ELR (cell line): ENCODE measurements at places on chromosomes 2 and 18.

DNA sequence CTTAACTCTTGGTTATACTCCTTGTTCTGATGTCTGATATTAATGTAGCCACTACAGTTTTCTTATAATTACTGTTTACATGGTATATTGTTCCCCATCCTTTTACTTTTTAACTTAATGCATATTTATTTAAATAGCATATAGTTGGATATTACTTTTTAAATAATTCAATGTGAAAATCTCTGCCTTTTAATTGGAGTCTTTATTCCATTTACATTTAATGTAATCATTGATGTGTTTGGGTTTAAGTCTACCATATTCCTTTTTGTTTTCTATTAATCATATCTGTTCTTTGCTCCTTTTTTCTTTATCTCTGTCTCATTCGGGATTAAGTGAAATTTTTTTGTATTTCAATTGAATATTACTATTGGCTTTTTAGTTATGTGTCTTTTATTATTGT lies 109.1 kb downstream of the MTX2 start:
- DNase-seq = no peak

DNA sequence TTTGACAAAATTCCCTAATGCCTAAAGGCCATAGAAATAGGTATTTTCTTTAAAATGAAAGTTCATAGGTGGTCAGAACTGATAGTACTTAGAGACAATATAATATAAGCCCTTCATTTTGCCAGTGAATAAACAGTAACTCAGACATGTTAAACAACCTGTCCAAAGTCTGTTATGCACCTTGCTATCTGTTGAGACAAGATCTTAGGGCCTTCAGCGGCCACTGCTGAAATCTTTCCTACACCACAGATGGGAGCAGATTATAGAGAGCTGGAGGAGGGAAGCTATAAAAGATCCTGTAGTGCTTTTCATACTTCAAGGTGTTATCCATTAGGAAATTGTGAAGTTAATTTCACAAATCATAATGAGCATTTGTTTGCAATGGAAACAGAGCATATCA lies 13.8 kb downstream of the CERKL start:
- no peak for DNase-seq

DNA sequence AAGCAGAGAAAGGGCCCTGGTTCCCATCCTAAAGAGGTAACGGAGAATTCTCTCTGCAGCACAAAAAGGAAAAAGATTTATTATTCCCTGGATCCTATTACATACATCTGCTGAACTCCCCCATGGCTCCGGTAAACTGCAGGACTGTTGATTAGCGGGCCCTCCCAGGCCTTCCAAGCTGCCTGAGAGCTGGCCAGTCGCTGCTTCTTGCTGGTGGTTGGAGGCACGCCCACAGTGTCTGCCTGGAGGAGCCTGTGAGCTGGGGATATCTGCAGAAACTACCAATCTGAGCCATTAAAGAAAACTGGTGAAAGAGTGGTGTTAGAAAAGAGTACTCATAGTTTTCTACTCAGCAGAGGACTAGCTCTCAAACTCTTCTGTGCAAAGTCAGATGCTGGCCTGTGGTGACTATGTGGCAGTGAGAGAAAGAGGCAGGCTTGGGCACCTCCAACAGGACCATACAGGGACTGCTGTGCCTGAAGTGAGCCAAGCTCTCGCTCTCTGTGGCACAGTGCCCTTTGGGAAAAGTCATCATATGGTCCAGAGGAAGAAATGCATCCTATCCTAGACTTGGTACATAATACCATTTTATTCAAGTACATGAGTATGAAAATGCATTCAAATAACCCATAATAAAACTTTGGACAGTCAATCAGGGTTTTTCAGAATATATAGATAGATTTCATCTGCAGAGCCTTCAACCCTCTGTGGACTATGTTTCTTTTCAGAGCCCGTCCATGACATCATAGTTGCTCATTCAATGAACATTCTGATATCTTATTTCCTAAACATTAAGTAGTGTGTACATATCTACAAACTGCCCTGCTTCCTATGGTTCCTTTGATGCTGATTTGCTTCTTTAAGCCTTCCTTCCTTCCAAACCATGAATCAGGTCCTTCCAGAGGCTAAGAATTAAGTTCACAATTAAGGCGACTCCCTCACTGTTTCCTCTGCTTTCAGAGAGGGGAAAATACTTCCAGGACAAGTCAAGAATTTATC lies 242.0 kb upstream of the LYPD1 start:
- peak; percentile 12 for DNase-seq

DNA sequence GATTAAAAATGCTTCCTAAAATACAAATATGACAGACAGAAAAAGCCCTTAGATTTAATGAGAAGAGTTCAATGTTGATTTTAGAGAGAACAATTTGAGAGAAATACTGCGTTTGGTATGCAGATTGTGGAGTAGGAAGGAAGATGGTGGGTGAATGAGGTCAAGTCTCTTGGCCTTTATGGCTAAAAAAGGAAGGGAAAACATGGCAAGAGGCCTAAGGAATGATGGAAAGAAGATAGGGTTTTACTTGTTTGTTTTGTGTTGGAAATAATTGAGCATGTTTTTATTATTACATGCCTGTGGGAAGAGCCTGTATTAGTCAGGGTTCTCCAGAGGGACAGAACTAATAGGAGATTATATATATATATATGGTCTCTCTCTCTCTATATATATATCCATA lies 318.1 kb downstream of the TRIB2 start:
- DNase-seq = no peak

DNA sequence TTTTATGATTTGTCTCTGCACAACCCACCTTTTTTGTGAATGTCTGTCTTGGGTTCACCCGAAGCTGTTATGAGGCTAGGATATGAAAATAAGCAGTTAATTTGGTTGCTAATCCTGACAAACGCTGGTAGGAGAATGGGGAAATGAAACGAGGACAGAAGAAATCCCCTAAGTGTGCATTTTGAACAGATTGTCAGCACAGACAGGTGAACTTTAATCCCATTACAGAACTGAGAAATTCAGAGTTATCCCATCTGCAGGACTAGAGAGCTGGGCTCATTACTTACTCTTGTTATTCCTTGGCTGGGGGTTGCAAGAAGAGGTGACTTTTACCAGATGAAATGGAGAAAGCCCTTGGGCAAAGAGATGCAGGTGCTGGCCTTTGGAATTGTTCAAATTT lies 123.3 kb upstream of the NYAP2 start:
- no peak for DNase-seq

- peak; percentile 23 for DNase-seq
These were observed 33.4 kb downstream of the SFXN5 start for GRCh38 chr2:73037947-73038585.

DNA sequence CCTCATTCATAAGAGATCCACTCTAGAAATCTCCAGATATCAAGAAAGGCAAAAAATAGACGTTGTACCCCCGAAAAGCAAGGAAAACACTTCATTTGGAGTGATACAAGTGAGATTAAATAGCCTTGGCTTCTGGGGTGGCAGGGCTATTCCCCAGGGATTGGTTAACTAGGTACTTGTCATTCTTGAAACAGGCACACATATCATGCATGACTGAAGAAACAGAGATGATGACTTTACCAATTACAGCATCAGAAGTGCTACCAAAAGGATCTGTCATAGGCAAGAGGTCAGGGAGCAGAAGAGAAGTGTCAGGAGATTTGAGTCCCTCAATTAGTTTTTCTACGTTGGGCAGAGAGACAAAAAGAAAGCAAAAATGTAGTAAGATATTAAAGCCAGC lies 45.2 kb upstream of the NFU1 start:
- DNase-seq = no peak

DNA sequence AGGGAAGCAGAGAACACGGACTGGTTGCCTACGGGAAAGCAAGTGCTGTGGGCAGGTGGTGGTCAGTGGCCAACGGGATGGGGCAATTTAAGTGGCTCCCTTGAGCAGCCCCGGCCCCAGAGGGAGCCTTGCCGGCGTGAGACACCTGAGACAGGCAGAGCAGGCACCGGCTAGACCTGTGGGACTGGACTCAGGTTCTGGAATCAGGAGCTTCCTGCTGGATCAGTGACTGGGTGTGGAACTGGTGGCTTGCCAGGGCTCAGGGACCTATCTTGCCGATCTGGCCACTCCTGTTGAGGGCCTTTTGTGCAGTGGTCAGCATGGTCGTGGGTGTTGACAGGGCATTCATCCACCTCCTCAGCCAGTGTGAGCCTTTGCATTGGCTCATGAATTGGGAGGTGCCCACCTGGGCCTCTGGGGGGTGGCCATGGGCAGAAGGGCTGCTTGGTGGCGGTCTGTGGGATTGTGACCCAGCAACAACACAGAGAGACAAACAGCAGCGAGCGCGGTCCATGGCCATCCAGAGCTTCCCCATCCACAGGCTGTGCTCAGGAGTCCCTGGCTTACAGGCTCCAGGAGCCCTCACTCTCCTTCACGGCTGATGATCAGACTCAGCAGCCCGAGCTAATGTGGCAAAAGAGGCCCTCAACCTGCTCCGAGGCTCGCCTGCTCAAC lies 85.4 kb upstream of the ZNF516 start:
- DNase-seq = no peak

DNA sequence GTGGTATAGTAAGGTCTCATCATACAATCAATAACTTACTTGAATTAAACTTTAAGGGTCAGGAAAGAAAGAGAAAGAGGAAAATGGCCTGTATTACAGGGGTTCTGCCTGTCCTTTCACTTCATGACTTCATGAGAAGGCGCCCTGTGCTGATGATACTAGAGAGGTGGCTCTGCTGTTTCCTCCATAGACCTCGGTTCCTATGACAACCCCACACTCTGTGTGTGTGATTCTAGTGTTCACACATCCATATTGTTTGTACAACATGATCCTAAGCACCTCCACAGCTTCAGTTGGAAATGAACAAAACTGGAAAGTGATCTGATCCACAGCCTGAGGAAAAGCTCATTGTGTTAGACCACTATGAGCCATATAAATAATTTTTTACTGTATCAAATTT lies 7.0 kb upstream of the REEP1 start:
- DNase-seq = no peak

DNA sequence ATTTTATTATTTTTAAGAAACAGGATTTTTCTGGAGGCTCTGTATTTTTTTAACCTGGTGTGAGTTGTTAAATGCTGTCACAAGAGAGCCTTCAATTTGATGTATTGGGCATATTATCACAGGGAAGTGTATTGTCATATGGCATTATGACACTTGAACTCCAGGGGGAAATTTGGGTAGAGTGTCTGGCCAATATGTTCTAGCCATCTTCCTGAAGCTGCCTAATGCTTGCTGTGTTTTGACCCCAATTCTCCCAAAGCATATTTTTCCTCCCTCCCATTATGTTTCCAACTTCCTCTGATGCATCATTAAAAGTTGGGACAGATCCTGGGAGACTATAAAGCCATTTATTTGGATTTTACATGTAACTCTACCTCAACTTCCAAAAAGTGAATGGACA lies 214.1 kb upstream of the SESTD1 start:
- DNase-seq = no peak

- DNase-seq = no peak
These were observed 94.6 kb downstream of the PTH2R start for GRCh38 chr2:208501206-208501605.

DNA sequence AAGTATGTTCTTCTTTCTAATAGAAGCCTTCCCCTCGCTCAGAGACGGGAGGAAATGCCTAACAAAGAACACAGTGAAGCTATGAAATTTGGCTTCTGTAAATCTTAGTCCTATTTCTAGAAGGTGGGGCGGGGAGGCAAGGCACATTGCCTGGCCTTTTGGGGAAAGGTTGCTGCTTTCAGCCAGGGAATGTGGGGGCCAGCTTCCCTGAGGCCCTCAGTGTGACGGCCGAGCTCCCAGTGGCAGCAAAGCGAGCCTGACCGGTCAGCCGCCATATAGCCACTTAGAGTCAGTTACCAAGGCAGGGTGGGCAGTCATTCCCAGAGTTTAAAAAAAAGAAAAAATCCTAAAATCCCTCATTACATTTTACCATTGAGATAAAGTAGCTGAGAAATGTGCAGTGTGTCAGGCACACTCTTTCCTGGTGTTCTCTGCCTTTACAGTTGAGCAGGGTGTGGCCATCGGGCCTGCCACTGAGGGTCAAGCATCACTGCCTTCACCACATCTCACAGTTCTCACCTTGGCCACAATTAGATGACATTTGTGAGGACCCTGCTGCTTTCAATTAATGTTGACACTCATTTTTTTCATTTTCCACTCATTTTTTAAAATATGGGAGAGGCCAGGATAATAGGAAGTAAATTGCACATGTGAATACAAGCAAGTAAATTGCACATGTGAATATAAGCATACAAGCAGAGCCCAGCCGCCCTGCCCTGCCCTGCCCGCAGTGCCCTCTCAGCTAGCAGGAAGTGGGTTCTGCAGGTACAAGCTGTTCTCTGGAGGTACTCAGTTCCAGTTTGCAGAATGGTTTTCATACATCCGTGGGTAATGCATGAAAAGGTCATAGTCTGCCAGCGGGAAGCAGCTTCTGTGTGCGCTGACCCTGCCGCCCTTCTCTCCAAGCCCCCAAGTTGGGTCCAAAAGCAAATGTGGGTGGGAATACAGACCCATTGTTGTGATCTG lies 76.9 kb downstream of the WDSUB1 start:
- DNase-seq = no peak

GRCh38 chr2:71934595-71935261 lies 212.9 kb downstream of the CYP26B1 start:
- DNase-seq = peak; percentile 14

DNA sequence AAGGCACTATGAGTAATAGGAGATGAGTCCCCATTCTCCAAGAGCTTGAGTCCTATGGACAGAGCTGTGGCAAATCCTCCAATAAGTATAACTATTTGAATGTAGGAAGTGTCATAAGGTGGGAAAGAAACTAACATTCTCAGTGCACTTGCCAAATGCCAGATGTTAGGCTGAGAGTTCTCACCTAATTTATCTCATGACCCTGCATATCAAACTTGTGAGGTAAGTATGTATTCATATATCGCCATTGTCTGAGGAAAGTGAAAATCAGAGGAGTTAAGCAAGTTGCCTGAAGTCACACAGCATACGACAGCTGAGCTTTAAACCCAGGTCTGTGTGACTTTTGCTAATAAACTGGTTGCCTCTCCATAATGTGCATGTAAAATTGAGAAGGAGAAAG lies 169.5 kb downstream of the TTC32 start:
- no peak for DNase-seq

DNA sequence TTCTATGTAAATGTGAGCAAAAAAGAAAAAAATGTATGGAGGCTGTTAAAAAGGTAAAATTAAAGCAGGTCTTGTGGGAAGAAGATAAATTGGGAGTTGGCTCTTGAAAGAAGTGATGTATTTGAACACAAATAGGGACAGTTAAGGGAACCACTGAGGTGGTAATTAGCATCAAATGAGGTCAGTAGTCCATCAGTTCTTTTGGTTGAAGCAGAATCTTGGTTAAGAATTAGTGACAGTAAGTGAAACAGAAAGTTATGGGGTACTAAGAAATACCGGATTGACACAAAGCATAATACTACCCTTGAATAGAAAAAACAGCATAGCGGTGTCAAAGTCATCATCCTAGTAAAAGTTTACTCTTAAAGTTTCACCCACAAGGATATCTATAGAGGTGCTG lies 352.6 kb upstream of the VRK2 start:
- no peak for DNase-seq

DNA sequence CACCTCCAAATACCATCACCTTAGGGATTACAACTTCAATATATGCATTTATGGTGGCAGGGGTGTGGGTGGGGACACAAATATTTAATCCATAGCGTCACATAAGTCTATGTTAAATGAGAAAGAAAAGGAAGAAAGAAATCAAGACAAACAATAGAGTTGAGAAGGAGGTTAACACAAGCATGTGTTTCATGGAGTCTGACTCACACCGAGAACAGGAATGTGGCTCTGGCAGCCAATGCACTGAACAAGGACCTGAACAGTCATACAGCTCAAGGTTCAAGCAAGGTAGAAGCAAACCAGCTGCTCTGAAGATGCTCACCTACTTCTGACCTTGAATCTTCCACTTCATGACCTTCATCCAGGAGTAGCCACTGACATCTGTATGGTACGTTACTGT lies 36.2 kb upstream of the LPIN1 start:
- DNase-seq = peak; percentile 76

- no peak for DNase-seq
These were observed 769 bp downstream of the FAM110C start for GRCh38 chr2:45342-46130.
